ENCODE measurements at places on chromosomes 7 and 10. TPM values are rescaled to one million over a fixed set of nuclear protein-coding genes. Genes with fewer than 3 reads are reported as not detected.
A peak's percentile ranks its signal among the peaks of the same experiment; 100 is the strongest.

DNA sequence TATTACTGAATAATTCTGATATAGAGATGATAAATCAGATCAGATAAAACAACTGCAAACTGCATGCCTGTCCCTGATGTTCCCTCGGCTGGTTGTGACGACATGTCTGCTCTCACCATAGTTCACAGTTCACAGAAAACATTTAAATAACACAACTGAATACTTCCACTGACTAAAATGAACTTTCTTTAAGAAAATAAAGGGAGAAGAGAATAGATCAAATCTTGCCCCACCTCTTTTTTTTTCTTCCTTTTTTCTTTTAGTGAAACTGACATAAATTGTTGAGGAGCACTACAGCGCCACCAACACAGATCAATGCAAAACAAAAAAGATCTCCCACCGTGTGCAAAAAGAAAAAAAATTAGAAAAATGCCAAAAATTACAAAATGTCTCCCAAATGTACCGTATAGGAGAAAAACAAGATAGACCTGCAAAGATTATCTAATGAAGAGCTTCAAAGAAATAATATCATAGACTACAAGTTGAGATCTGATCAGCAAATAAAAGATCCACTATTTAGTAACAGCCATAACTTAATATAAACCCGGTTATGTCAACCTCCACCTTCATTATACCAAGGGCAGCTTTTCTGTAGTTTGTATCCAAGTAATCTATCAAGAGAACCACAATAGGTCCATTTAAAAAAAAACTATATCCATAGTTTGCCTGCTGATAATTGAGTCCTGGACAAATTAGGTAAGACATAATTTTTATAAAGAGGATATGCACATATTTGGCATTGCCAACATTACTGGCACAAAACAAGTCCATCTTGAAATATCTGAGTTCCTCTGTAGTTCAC is 30.7 kb upstream of the EPC1 start:
- ATAC-seq = peak; percentile 18
- H3K4me3 ChIP-seq = no peak overlapping the region
- H3K27ac ChIP-seq = no peak overlapping the region
- peaks cover 25% of the 10 kb centered on the region for H3K36me3 ChIP-seq
- H3K27me3 ChIP-seq = no peaks in the 10 kb centered on the region

- H3K4me3 ChIP-seq = no peak overlapping the region
- ATAC-seq = no peak
Measured at GRCh38 chr7:108094933-108095710, 35.0 kb downstream of the LAMB4 start.

GRCh38 chr7:43139137-43139536 is 26.7 kb downstream of the HECW1 start:
- H3K27me3 ChIP-seq = peaks cover 24% of the 10 kb centered on the region
- H3K4me1 ChIP-seq = no peaks in the 10 kb centered on the region
- H3K36me3 ChIP-seq = no peaks in the 10 kb centered on the region
- H3K27ac ChIP-seq = no peak overlapping the region

- no peak overlapping the region for H3K27ac ChIP-seq
- H3K4me1 ChIP-seq = peaks cover 6% of the 10 kb centered on the region
- no peak overlapping the region for H3K4me3 ChIP-seq
- no peak for ATAC-seq
- H3K27me3 ChIP-seq = no peaks in the 10 kb centered on the region
Measured at GRCh38 chr7:127690806-127691205, 38.8 kb downstream of the SND1 start.

- no peaks in the 10 kb centered on the region for H3K36me3 ChIP-seq
- H3K4me1 ChIP-seq = no peaks in the 10 kb centered on the region
- H3K4me3 ChIP-seq = no peak overlapping the region
- ATAC-seq = no peak
- no peak overlapping the region for H3K27ac ChIP-seq
Measured at GRCh38 chr7:80838643-80839042, 80.2 kb downstream of the SEMA3C start.

DNA sequence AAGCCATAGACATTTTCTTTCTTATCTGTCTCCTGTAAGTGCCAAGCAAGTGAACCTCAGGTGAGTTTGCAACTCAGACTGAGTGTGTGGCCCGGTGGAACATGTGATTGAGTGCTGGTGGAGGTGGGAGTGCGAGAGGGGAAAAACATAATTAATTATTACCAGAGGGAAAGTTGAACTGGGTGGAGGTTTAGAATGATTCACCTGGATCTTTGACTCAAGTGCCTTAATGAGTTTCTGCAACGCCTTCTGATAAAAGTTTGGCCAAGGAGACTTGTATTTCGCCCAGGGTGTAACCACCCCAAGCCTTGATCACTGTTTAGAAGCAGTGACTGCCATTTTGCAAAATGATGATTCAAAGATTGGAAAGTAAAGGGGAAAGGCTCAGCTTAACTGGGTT is 513.9 kb downstream of the GATA3 start:
- peak; percentile 64 for ATAC-seq
- no peak overlapping the region for H3K27ac ChIP-seq
- H3K36me3 ChIP-seq = no peaks in the 10 kb centered on the region
- H3K4me3 ChIP-seq = no peak overlapping the region

GRCh38 chr7:30937416-30937815 is 25.8 kb downstream of the AQP1 start:
- H3K4me1 ChIP-seq = no peaks in the 10 kb centered on the region
- H3K27me3 ChIP-seq = peaks cover 21% of the 10 kb centered on the region
- no peak overlapping the region for H3K27ac ChIP-seq
- H3K36me3 ChIP-seq = no peaks in the 10 kb centered on the region

DNA sequence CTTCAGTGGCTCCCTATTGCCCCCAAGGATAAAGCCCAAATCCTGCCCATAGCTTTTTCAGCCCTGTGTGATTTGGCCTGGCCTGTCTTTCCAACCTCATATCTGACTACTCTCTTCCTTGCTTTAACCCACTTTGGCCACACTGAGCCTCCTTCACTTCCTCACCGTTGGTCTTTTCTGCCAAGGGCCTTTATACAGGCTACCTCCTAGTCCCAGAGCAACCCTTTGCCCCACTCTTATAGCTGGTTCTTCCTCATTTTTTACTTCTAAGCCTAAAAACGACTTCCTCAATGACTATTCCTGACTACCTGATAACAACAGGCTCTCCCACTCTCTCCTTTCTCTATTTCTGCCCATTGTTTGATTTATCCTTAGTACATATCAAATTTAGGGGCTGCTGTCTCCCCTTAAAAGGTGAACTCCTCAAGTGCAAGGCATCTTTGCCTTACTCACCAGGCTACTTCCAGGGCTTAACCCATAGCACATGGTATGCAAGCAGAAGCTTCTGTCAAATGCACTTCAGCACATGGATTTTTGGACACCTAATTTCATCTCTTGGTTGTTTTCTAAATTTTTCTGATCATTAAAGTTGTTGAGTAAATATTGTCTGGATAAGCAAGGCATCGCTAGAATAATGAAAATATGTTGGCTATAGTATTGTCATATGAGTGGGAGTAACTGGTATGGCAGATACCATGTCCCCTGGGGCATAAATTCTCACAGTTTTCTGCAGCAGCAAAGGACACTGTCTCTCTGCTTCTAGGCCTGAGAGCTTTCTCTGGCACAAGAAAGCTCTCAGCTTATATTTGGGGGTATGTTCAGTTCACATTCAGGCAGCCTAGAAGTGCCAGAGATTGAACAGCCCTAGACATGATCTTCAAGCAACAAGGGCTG is 201.5 kb upstream of the GPR26 start:
- H3K4me1 ChIP-seq = no peaks in the 10 kb centered on the region
- no peak overlapping the region for H3K4me3 ChIP-seq
- no peaks in the 10 kb centered on the region for H3K27me3 ChIP-seq
- no peak overlapping the region for H3K27ac ChIP-seq

DNA sequence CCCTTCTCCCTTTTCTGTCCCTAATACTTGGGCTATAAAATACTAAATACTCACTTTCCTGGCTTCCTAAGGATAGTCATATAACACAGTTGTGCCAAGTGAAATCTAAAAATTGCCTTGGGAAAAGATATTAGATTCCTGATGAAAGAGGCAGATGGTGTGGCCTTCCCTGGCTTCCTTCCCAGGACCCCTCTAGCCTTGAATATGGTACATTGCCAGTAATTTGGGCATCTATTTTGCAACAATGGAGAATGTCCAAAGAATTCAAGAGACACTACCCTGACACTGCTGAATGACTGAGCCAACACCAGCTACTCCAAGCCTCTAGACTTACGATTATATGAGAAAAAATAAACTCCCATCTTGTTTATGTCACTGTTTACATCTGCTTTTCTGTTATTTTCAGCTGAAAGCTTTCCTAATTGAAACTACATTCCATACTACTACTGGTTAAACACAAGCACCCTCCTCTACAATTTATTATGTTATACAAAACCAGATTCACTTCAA is 17.9 kb downstream of the COPG2 start:
- H3K27me3 ChIP-seq = no peaks in the 10 kb centered on the region
- H3K4me1 ChIP-seq = peaks cover 33% of the 10 kb centered on the region
- peak overlapping the region; percentile 71 for H3K4me3 ChIP-seq
- peaks cover 55% of the 10 kb centered on the region for H3K36me3 ChIP-seq

GRCh38 chr10:50231515-50232260 is 19.6 kb downstream of the ASAH2 start:
- H3K27me3 ChIP-seq = peaks cover 53% of the 10 kb centered on the region
- no peak for ATAC-seq
- H3K36me3 ChIP-seq = no peaks in the 10 kb centered on the region
- no peak overlapping the region for H3K27ac ChIP-seq
- no peaks in the 10 kb centered on the region for H3K4me1 ChIP-seq

GRCh38 chr10:7410301-7410861 is 453 bp downstream of the SFMBT2 start:
- H3K27me3 ChIP-seq = peaks cover 3% of the 10 kb centered on the region
- peak overlapping the region; percentile 92 for H3K27ac ChIP-seq
- H3K4me3 ChIP-seq = peak overlapping the region; percentile 97
- peaks cover 31% of the 10 kb centered on the region for H3K36me3 ChIP-seq
- H3K4me1 ChIP-seq = peaks cover 23% of the 10 kb centered on the region

Gene ADCYAP1R1
- not detected for total RNA-seq

Gene UROS
- total RNA-seq = 23.0 TPM

Gene PAX2
- total RNA-seq = 0.16 TPM

Gene PNLIPRP3
- not detected for total RNA-seq
